K562 (cell line): ENCODE measurements at places on chromosomes 3 and 15. TPM values are rescaled to one million over a fixed set of nuclear protein-coding genes. Genes with fewer than 3 reads are reported as not detected.

DNA sequence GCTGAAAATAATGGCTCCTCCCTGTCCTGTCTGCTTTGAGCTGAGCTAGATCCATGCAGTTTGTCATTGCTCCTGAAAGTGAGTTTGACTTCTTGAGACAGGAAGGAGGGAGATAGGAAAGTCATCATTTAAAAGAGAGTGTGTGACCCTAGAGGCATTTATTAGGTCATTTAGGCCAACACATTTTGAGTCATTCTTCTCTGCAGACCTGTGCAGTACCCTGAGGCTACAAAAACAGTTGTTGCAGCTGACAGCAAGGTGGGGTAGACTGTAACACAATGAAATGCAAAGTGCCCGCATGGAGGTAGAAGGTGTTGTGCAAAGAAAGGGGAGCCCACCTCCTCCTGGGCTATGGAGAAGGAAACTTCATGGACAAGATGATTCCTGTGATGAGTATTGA lies 102.8 kb upstream of the PFN2 start:
- DNase-seq, result no peak

GRCh38 chr15:66595931-66596545 lies 30.2 kb upstream of the LCTL start:
- DNase-seq, result no peak

- DNase-seq, result no peak
Measured at GRCh38 chr3:23653647-23654525, 151.9 kb upstream of the UBE2E1 start.

DNA sequence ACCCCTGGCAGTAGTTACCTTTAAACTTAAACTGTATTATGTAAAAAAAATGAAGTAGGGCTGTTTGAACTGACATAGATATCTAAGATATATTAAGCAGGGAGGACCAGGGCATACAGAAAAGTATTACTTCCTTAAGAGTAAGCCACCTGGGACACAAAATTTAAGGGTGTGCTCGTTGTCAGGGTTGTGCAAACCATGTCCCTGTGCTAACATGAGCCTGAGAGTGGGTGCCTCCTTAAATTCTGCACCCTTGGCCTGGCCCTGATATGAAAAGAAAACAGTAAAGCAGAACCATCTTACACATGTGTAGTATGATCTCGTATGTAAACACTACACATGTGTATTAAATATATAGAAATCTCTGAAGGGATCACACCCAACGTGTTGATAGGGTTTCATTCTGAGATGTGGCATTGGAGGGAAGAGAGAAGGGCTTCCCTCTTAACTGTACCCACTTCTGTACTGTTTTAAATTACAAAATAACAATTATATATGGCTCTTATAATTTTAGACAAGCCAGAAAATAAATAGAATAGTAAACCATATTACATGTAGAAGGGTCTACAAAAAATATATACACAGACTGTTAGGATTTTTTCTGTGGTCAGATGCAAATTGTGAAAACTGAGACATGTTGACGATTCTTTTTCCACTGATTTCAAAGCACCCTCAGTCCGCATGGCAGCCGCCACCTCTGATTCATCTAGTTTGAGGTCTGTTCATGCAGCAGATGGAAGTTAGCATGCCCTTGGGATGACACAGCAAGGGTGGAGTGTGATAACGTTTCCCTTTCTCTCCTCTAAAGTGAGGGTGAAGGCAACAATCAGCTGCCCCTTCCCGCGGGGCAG lies 400.8 kb upstream of the PROK2 start:
- peak; percentile 63 for DNase-seq

GRCh38 chr3:9251055-9251786 lies 1.8 kb upstream of the SRGAP3 start:
- no peak for DNase-seq

GRCh38 chr15:92667287-92667904 lies 11.8 kb upstream of the FAM174B start:
- DNase-seq, result no peak

OIP5 gene
- polyA plus RNA-seq, result 40.2 and 47.9 TPM in 2 replicates

MESP2 gene
- 0.37 and 0.47 TPM in 2 replicates for polyA plus RNA-seq

DNA sequence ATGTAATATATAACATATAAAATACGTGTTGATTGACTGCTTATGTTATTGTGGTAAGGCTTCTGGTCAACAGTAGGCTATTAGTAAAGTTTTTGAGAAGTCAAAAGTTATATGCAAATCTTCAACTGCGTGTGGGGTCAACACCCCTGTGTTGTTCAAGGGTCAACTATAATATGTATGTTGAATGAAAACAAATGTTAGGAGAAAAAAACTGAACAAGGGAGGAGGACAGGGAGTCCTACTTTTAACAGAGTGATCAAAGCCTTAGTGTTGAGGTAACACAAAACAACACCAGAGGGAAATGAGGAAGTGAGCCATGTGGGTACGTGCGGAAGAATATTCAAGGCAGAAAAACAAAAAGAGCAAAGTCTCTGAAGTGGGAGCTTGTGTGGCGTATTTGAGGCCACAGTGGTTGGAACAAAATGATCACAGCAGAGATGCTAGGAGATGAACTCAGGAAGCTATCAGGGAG lies 62.5 kb downstream of the SFMBT1 start:
- DNase-seq, result no peak

GUCA1C gene
- polyA plus RNA-seq, result not detected in 2 replicates

DNA sequence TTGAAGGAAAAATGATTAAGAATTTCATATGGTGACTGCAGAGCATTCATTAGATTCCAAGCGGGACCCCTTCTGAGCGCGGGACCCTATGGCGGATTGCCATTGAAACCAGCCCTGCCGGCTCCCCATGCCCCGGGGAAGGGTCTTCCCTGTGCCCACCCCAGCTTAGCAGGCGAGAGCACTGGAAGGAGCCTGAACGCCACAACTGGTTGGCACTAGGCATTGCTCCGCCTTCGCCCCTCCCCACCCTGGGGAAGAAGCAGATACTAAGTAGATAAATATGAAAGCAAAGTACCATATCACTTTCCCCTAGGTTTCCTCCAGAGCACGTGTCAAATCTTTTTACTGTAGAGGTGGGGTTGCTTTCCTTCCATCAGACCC lies 70.7 kb downstream of the CYP19A1 start:
- DNase-seq, result no peak

- no peak for DNase-seq
Measured at GRCh38 chr3:16079519-16079918, 95.0 kb upstream of the GALNT15 start.
